Colonic mucosa (tissue), 4 donors: ENCODE measurements at places on chromosomes 7 and 10. TPM values are rescaled to one million over a fixed set of nuclear protein-coding genes. Genes with fewer than 3 reads are reported as not detected.

H2BK1 gene
- not detected for total RNA-seq

MMRN2 gene
- total RNA-seq, result 7.4 TPM

SEPHS1 gene
- 51.3 TPM for total RNA-seq

HOXA11 gene
- total RNA-seq, result 3.7 TPM

MYO1G gene
- total RNA-seq, result 2.1 TPM

DNA sequence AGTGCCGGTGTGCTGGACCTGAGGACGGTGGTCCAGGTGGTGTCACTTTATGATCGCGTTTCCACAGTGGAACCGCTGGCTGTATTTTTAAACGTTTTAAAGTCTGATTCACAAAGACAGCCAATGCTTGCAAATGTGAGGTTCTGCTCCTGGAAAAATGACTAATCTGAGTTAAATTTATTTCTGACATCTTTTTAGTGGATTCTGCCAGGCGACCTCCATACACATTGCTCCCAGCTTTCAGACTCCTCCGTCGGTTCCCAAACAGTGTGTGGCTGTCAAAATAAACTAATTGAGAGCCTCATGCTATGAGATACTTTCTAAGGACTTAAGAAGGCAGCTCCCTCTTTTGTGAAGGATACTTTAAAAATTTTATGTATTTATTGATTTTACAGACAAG is 12.7 kb upstream of the TTYH3 start:
- DNase-seq, result no peak
- H3K36me3 ChIP-seq, result no peaks in the 10 kb centered on the region
- H3K4me3 ChIP-seq, result no peak overlapping the region
- peaks cover 19% of the 10 kb centered on the region for H3K4me1 ChIP-seq

DNA sequence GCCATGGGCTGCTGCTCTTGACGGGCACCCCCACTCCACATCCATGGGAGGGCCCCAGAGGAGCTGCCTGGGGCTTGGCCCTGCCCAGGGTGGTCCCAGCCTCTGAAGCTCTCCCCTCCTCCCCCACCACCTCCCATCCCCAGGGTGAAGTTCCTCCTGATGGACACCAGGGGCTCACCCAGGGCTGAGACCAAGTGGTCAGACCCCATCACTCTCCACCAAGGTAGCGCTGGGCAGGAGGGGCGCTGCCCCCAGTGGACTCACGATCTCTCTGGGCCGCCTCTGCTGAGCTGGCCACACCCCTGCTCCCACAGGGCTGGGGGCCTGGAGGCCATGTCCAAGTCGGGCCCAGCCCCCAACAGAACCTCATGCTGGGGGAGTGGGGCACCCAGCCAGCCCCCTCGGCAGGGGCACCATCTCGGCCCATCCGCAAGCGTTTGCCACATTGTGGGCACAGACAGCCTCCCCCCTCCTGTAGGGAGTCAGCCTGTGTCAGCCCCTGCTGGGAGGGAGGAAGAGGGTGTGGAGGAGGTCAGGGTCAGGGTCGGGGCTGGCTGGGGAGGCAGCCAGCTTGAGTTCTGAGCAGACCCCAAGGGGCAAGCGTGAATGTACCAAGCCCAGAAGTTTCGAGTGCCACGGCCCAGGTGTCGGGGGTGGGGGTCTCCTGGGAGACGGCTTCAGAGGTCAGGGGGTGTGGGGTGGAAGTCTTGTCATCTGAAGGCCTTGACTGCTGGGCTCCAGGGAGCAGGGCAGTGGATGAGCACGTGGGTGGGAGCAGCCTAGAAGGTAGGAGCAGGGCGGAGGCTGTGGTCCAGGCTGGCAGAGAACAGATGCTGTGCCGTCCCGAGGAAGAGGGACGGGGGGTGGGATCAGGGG is 2.8 kb downstream of the UPK3B start:
- no peaks in the 10 kb centered on the region for H3K36me3 ChIP-seq
- no peak overlapping the region for H3K4me3 ChIP-seq
- no peaks in the 10 kb centered on the region for H3K27me3 ChIP-seq
- peaks cover 6% of the 10 kb centered on the region for H3K4me1 ChIP-seq

DNA sequence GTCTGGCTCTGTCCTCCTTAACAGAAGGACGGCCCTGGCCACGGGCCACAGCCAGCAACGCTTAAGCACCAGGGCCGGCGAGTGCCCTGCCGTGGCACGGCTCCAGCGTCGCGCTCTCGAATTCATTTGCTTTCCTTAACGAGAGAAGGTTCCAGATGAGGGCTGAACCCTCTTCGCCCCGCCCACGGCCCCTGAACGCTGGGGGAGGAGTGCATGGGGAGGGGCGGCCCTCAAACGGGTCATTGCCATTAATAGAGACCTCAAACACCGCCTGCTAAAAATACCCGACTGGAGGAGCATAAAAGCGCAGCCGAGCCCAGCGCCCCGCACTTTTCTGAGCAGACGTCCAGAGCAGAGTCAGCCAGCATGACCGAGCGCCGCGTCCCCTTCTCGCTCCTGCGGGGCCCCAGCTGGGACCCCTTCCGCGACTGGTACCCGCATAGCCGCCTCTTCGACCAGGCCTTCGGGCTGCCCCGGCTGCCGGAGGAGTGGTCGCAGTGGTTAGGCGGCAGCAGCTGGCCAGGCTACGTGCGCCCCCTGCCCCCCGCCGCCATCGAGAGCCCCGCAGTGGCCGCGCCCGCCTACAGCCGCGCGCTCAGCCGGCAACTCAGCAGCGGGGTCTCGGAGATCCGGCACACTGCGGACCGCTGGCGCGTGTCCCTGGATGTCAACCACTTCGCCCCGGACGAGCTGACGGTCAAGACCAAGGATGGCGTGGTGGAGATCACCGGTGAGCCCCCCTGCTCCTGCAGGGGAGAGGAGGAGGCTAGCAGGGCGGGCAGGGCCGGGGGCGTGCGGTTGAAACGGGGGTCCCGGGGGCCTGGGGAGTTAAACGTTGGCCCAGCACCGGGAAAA is at the start of gene HSPB1:
HSPB1 (plus strand) TSS at position 327 of the 855 bp plus-strand sequence; CDS start at position 367, 40 bp downstream.
- H3K4me3 ChIP-seq, result peak within 1 kb of the TSS; percentile 73
- H3K36me3 ChIP-seq, result no peaks in the 10 kb centered on the region
- peak within 1 kb of the TSS; percentile 98 for H3K27ac ChIP-seq
- no peaks in the 10 kb centered on the region for H3K27me3 ChIP-seq
- peak; percentile 96 for DNase-seq

GRCh38 chr7:17301471-17302456 is 3.3 kb downstream of the AHR start:
- no peaks in the 10 kb centered on the region for H3K27me3 ChIP-seq
- peaks cover 13% of the 10 kb centered on the region for H3K4me1 ChIP-seq
- peak overlapping the region; percentile 1 for H3K27ac ChIP-seq
- peak overlapping the region; percentile 95 for H3K4me3 ChIP-seq
- H3K36me3 ChIP-seq, result no peaks in the 10 kb centered on the region

DNA sequence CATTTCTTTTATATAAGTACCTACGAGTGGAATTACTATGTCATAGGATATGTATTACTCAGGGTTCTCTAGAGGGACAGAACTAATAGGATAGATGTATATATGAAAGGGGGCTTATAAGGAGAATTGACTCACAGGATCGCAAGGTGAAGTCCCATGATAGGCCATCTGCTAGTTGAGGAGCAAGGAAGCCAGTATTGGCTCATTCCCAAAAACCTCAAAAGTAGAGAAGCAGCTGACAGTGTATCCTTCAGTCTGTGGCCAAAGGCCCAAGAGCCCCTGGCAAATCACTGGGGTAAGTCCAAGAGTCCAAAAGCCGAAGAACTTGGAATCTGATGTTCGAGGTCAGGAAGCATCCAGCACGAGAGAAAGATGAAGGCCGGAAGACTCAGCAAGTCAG is 59.8 kb downstream of the GALNT17 start:
- DNase-seq, result no peak
- no peaks in the 10 kb centered on the region for H3K4me1 ChIP-seq
- H3K36me3 ChIP-seq, result no peaks in the 10 kb centered on the region
- H3K27me3 ChIP-seq, result no peaks in the 10 kb centered on the region
- H3K27ac ChIP-seq, result no peak overlapping the region
- H3K4me3 ChIP-seq, result no peak overlapping the region
